ENCODE measurements at places on chromosomes 7 and 10. TPM values are rescaled to one million over a fixed set of nuclear protein-coding genes. Genes with fewer than 3 reads are reported as not detected.

The AKR1C2 gene
- 5.6 TPM for total RNA-seq

The C10orf62 gene
- total RNA-seq = 1.3 TPM

- no peak for DNase-seq
These were observed 3.1 kb upstream of the HOXA9 start for GRCh38 chr7:27168265-27168947.

- no peak for DNase-seq
These were observed 66.9 kb downstream of the OGDH start for GRCh38 chr7:44673324-44673723.

The FGL2 gene
- total RNA-seq = 4.3 TPM

GRCh38 chr7:101952355-101953247, 135.2 kb downstream of the CUX1 start:
- no peak for DNase-seq

DNA sequence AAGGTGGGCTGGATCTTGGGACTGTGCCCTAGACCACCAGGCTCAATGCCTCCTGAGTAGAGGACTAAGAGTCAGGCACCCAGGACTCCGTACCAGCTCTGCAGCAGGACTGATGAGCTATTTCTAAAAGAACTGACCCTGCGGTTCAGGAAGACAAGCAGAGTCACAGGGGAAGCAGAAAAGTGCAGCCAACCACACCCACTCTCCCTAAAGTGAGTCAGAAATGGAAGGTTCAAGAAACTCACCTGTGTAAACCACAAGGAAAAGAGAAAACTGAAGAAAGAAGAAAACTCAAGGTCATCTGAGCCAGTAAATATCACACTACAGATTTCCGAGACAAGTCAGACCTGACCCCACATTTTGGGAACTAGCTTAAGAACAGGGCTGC, 2.5 kb downstream of the PARP12 start:
- DNase-seq = no peak

GRCh38 chr10:50347394-50347802, 96.1 kb upstream of the ASAH2 start:
- no peak for DNase-seq

GRCh38 chr10:24650669-24651391, 72.9 kb downstream of the ARHGAP21 start:
- no peak for DNase-seq

GRCh38 chr7:148204639-148205304, 385.8 kb upstream of the C7orf33 start:
- DNase-seq = no peak

DNA sequence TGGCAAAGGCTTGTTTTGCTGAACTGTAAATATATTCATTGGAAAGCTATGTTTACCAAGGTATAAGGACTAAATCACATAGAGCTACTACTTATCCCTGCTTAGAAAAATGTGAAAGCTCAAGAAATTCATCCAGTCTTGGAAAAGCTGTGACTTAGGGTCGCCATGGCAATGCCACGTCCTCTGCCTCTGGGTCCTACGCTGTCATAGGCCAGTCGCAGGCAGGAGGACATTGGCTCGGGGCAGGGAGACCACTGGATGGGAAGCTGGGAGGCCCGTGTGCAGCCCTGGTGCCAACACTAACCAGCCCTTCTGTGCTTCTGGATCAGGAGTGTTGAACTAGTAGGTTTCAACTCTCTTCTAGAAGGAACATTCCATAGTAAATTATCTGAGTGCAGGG, 67.3 kb upstream of the PDZD8 start:
- DNase-seq = no peak

DNA sequence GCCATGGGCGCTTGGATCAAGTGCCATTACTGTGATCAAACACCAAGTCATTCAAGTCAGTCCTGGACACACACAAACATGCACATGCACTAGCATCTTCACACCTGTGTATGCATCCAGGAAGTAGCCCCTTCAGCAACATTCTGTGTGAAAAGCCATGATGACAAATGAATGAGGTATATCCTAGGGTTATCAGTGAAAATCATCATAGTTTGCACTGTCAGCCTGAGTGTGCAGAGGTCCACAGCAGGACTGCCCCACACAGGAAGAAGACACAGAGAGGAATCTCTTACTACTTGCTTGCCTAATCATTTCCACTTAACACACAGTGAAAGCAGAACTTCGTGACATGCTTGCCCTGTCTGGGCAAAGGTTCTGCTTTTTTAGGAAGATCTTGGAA, 184.0 kb upstream of the ADO start:
- peak; percentile 47 for DNase-seq

The LARP4B gene
- 41.0 TPM for total RNA-seq

The UPF2 gene
- 16.9 TPM for total RNA-seq

The DNTT gene
- not detected for total RNA-seq

DNA sequence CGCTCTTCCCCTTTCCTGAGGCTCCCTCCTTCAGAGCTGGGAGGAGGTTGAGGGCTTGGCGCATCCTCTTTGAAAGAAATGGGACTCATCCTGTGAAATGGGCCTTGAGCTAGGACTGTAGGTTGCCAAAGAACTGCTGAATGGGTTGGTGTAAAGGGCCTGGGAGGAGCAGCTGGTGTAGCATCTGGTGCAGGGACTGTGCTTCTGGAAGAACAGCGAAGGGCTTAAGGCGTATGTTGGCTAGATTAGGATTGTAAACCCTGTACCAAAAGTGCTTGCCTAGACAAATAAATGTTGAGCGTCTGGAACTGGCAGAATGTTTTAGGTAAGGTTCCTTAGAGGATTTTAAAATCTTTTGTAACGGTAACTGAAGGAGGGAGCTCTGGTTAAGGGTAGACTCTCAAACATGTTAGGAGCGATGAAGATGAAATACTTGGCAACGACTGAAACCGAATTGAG, 563 bp downstream of the STAM start:
- DNase-seq = peak; percentile 58

DNA sequence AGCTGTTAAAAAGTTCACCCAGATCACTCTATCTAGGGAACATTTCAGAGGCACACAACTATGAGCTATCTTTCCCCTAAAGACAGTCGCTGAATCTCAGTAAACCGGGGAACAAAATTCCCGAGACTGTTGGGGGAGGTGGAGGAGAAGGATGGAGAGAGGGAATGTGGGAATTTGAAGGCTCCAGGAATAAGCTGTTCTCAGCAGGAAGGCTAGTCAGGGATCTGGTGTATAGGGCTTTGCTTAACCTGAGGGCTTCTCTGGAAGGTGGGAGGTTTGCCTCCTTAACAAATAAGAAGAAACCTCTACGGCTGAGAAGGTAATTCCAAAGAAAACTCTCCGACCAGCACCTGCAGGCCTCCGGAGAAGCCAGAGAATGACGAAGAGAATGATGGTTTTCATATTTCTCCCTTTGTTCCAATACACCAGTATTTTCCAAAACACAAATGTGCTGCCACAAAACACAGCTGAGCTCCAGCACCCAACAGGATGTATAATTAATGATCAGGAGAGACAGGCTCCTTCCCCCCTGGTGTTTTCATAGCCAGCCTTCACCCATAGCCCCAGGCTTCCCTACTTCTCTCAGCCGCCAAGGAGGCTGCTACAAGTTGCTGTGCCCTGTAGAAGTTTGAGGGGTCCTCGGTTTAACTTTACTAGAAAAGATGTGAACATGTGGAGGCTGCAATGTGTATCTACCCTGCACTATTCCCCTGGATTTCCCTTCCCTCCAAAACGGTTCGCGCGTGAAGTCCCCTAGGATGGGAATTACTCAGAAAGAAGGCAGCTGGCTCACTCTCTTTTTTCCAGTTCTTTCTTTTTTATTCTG, 2.0 kb downstream of the KCNMA1 start:
- DNase-seq = no peak

DNA sequence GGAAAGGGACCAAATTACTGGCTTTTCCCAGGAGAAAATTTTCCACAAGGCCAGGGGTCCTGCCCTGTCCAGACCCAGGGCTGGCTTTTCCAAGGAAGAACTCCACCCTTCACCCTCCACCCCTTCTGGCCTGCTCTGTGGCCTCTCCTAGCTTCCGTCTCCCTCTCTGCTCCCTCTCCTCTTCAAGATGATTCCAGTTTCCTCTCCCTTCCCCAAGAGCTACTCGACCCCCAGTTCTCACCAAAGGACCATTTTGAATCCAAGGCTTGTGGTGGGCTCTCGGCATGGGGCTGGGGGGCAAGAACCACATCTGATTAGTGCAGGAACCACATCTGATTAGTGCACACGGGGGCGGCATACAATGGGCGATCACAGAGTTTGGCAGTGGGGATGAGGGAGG, 7.7 kb downstream of the CHAT start:
- no peak for DNase-seq

GRCh38 chr7:41874201-41874785, 171.4 kb upstream of the INHBA start:
- DNase-seq = no peak

GRCh38 chr7:150514748-150515222, at the start of gene GIMAP7:
GIMAP7 (plus strand) TSS chr7:150514872; CDS start chr7:150519975, 5,103 bp downstream.
- no peak for DNase-seq

GRCh38 chr10:4543938-4544533, 282.0 kb upstream of the AKR1E2 start:
- DNase-seq = no peak

DNA sequence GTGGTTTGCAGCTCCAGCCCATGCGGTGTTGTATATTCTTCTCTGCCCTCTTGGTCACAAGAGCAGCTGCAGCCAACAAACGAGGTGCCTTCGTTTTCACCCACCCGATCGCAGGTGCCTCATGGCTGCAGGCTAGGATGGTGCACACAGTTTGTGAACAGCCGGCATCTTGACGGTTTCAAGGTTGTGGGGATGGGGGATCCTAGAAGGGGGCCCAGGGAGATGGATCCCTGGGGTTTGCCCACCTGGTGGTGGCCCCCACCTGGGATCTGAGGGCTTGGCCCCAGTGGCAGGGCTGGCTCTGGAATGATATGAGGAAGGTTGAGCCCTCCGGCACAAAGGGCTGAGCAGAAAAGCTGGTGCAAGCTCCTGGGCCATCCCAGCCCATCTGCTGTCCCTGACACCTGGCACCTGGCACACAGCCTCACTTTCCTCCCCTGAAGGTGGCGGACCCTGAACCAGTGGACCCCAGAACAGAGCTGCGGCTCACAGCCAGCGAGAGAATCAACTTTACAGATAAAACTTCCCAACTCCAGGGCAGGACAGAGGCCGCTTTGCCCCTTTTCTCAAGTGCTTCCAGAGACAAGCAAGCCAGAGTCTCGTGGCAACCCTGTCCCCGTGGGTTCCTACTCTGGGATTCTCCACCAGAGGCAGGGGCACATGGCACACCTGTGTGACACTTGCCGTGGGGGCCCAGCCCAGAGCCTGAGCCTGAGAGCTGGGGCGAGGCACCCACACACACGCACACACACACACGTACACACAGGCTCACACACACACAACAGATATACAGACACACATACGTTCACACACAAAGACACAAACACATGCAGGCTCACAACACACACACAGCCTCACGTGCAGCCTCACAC, 177.3 kb upstream of the PPP2R2D start:
- no peak for DNase-seq

DNA sequence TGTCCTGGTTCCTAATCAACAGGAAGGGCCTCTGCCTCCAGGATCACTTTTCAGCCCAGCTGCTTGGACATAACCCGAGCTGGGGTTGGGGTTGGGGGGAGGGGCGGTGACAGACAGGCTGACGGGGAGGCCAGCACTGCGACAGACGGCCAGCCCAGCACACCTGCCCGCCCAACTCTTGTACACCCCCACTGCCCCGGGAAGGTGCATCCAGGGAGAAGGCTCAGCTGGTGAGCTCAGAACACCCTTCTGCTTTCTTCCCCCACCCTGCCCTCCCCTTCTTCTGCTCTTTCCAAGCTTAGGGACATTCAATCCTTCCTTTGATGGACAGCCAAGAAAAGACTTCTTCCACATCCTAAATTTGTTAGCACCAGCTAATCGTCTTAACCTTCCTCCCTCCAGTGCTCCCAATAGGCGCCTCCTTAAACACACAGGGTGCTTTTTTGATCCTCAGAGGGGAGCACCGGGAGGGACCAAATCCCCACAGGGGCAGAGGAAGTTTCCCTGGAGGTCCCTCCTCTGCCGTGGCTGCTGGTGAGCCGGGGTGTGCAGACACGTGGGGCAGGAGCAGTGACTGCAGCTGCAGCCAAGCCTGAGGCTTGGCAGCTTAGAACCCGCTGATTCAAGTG, 44.7 kb downstream of the COL13A1 start:
- DNase-seq = no peak

DNA sequence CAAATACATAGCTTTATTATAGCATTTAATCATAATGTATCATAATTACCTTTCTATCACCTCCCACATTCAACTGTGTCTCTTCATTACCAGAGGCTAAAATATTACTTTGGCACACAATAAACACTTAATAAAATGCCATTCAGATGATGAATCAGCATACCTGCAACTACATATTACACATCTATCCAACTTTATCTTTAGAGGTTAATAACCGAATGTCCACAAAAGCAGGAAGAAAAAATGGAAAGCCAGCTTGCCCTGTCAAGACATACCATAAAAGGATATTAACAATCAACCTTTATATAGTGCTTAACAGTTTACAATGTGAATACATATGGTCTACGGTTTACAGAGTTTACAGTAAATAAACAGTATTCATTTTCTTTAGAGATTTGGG, 12.7 kb downstream of the CACUL1 start:
- no peak for DNase-seq

DNA sequence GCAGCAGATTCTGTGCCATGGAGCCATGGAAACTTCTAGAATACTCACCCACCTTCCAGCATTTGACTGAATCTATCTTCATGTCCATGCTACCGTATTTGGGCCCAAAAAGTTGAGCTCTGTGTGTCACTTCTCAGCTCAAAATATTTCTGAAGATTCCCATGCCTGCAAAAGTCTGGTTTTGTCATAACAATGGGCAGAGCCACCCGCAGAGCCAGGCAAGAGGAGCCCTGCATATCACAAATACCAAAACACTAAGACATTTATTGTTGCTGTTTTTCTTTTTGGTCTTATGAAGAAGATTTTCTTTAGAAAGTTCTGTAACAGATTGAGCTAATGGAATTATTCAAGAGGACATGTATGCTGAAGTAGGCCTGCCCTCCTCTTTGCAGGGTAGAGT, 68.1 kb downstream of the PRTFDC1 start:
- DNase-seq = no peak

The PPP1R3C gene
- total RNA-seq = 9.6 TPM

DNA sequence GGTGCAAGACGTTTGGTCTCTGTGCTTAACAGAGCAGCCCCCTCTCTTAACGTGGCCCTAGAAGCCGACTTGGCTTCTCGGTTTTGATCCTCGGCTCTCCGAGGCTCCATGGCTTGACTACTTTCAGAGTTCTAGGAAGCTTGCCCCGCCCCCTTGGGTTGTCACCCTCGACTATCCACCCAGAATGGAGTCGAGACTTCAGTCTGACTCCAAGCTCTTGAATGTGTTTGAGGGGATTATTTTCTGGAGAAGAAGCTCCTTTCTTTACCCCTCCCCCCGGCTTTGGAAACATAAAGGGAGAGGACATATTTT, 448 bp downstream of the SEC24C start:
- DNase-seq = peak; percentile 64

DNA sequence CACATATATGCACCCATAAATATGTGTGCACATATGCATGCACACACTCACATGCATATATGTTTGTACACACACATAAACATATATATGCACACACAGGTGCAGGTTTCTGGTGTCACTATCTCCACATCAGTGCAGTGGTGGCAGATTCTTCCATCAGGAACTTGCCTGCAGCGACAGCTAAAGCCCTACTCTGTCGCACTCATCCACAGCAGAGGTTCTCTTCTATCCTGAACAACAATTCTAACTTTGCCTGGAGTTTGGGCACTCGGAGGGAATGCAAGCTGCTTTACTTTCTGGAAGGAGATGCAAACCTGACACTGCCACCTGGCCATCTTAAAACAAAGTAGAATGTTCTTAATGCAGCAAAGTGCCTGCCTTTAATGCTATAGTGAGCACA, 745.8 kb downstream of the GRID1 start:
- DNase-seq = no peak

GRCh38 chr10:112265745-112266144, 17.5 kb upstream of the TECTB start:
- no peak for DNase-seq

The SVOPL gene
- not detected for total RNA-seq

The SFRP4 gene
- 9.1 TPM for total RNA-seq

Data from body of pancreas (tissue), 4 donors.